ENCODE measurements at places on chromosomes 3 and 15.
A peak's percentile ranks its signal among the peaks of the same experiment; 100 is the strongest.

DNA sequence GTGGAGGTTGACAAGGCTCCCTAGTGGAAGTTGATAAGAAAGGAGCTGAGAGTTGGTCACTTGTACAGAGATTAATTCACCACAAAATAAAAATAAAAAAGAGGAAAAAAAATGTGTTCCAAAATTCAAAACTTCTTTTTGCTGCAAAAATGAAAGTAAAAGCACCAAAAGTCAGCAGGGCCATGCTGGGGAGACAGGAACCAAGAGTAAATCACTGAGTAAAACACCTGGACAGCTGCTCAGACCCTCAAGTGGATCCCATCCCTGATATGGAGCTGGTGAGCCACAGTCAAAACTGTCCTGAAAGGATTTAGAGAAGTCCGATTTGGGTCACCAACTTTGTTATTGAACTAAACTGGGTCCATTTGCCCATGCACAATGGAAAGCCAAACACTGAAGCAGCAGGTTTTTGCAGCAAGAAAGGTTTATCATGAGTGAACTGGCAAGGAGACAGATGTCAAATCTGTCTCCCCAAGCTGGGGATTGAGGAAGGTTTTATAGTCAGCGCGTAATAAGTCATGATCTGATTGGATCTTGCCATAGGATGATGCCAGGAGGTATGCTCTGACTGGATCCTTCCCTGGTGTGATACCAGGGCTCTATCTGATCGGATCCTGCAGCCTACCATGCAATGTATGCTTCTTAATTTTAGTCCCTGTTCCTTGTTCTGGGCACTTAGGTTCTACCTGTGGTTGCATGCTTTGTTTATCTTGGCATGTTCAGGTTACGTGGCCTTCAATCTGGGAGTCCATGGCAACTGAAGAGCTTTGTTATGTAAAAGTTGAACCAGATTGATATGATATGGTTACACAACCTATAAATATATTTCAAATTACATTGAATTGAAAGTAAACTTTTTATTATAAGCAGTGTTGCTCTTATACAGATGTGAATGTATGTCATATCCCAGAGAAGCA lies 313.2 kb downstream of the POLQ start:
- DNase-seq, result no peak

DNA sequence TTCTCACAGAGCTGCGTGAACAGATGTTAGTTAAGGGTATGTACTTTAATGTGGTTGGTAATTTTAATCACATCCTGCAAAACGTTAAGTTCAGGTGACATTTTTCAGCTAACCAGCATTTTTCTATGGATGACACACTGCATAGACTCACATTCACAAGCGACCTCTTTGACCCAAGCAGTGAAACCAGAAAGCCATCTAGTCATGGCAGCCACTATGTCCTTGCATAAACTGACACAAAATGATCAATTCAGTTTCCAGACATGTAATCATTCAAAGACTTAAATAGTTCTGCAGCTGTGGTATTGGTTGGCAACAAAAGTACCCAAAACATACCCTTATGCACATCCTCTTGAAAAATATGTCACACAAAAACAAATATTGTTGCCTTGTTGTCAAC lies 7.4 kb upstream of the CAPN7 start:
- no peak for DNase-seq

GRCh38 chr3:188292827-188293226 lies 138.9 kb downstream of the LPP start:
- DNase-seq, result no peak

DNA sequence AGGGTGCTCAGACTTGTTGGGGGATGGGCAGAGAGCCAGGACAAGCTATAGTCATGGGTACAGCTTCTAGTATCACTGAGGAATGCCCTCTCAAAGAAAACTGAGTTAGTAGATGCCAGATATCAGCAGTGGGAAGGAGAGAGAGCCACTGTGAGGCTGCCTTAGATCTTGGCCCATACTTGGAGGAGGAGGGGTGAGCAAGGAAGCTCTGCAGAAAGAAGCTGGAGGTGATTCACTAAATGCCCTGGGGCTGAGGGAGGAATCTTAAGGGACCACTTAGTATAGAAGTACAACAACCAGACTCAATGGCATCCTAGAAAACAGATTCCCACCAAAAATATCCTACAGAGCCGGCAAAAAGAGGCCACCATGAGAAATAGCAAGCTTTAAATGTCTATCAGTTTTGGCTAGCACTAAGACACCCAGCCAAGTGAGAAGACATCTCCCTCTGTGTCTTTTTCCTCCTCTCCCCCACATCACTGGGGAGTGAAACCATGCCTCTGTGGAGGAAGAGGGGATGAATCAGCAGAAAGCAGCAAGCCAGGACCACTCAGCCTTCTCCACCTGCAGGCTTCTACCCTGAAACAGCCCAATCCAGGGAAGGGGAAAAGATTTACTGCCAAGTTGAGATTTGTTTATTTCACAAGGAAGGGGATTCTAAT lies 282.5 kb upstream of the STT3B start:
- no peak for DNase-seq

DNA sequence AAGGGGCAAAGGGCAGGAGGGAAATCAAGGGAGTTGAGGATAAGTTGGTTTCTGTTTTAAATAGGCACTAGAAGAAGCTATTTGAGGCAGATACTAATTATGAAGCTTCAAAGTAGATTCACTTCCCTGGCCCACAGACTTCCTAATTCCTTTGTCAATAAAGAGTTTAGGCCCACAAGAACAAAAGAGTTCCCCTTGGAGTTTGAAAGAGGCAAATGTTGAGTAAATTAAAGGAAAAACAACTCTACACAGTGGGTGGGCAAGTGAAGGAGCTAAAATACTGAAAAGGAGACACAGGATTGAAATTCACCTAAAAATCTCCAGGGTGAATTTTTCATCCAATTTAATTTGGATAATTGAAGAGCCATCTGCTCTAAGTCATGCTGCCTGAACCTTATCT lies 411.7 kb upstream of the RORA start:
- no peak for DNase-seq

DNA sequence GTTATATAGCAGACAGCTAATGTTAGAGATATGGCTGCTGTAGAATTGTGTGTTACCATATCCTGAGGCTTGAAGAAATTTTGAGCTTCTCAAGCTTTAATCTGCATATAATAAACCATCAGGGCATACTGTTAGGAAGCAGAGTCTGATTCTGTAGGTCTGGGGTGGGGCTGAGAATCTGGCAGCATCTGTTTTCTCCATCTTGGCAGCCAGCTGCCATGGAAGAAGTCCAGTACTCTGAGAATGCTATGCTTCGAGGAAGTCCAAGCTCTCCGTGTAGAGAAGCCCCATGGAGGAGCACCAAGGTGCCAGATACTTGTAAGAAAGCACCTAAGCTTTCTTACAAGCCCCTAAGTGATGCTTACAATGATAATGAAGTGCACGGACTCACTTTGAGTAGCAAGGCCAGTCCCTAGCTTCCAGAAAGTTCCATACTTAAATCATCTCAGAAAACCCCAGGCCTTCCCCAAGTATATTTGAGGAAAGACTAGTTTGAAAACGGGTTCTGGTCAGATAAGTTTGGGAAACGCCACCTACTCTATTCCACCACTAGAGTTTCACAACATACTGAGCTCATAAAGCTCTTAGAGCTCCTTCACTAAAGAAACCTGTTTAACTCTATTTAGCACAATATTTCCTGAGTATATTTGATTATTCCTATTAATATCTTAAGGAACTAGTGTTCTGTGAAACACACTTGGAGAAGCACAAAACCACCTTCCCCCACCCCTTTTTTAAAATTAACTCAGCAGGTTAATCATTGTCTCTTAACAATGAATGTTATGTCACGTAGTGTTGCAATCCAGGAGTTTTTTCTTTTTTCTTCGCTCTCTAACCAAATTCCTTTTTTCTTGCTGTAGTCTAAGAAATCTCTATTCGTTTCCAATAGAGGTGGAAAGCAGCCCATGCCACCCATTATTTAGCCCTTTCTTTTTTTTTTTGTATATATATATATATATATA lies 59.9 kb upstream of the RASGRP1 start:
- no peak for DNase-seq

GRCh38 chr15:39579487-39580116 lies 1.3 kb upstream of the THBS1 start:
- no peak for DNase-seq

DNA sequence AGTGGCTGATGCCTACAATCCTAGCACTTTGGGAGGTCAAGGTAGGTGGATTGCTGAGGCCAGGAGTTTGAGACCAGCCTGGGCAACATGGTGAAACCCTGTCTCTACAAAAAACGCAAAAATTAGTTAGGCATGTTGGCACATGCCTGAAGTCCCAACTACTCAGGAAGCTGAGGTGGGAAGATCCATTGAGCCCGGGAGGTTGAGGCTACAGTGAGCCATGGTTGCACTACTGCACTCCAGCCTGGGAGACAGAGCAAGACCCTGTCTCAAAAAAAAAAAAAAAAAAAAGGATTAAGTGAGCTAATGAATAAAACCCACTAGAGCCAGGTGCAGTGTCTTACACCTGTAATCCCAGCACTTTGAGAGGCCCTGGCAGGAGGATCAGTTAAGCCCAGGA lies 6.7 kb upstream of the SEC11A start:
- DNase-seq, result no peak

- peak; percentile 39 for DNase-seq
Measured at GRCh38 chr3:157447026-157447694, 10.5 kb downstream of the PTX3 start.

Measured in cerebellar cortex (tissue), 1 donor.